ENCODE measurements at places on chromosomes 2 and 18. TPM values are rescaled to one million over a fixed set of nuclear protein-coding genes. Genes with fewer than 3 reads are reported as not detected.
A peak's percentile ranks its signal among the peaks of the same experiment; 100 is the strongest.

- H3K27ac ChIP-seq, result no peak overlapping the region
- no peak overlapping the region for H3K4me3 ChIP-seq
- H3K27me3 ChIP-seq, result no peaks in the 10 kb centered on the region
- DNase-seq, result no peak
Measured at GRCh38 chr18:23094411-23095190, 40.7 kb upstream of the CABLES1 start.

DNA sequence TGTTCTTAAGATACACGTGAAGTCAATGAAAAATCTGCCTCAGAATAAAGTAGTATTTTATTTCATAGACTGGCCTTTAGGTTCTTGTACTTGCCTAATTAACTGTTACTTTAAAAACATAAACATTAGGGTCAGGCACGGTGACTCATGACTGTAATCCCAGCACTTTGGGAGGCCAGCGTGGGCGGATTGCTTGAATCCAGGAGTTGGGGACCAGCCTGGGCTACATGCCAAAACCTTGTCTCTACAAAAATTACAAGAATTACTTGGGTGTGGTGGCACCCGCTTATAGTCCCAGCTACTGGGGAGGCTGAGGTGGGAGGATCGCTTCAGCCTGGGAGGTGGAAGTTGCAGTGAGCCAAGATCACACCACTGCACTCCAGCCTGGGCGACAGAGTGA, 16.0 kb upstream of the SNORC start:
- peak; percentile 63 for DNase-seq
- peaks cover 37% of the 10 kb centered on the region for H3K4me1 ChIP-seq
- peak overlapping the region; percentile 60 for H3K27ac ChIP-seq
- no peak overlapping the region for H3K4me3 ChIP-seq

DNA sequence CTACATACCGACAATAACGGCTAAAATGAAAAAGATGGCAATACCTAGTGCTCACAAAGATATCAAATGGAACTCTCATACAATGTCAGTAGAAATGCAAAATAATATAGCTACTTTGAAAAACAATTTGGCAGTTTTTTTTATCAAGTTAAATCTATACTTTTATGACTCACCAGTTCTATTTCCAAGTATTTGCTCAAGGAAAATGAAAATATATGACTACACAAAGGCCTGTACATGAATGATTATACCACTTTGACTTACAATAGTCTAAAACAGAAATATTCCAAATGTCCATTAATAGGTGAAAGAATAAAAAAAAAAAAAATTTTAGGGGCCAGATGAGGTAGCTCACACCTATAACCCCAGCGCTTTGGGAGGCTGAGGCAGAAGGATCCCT, 219.8 kb downstream of the ZRANB3 start:
- no peak overlapping the region for H3K27ac ChIP-seq
- no peak for DNase-seq
- H3K4me3 ChIP-seq, result no peak overlapping the region

DNA sequence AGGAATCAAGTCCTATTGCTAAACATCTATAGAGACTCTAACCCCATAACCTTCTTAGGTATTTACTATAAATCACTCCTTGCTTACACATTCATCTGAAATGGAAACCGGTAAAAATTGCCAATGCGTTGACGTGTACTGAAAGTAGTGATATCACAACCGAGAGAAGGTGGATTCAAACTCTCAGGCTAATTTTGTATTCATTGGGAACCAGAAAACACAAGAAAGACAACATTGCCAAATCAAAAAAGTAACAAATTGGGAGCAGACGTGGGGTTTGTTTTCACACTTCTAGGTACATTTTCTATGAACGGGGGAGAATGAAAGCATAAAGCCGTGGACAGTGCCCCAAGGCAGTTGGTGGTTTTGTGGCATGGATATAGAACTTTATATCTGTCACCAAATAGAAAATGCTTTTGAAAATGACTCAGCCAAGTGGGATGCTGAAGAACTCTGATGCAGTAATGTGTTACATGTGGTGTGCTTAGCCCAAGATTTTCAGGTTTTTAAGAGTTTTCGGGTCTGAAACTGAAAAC, 155.1 kb upstream of the RASGRP3 start:
- H3K27me3 ChIP-seq, result no peaks in the 10 kb centered on the region
- H3K4me3 ChIP-seq, result no peak overlapping the region
- no peak for DNase-seq
- H3K27ac ChIP-seq, result no peak overlapping the region

- no peak overlapping the region for H3K27ac ChIP-seq
- H3K4me3 ChIP-seq, result no peak overlapping the region
- H3K4me1 ChIP-seq, result peaks cover 14% of the 10 kb centered on the region
- H3K36me3 ChIP-seq, result no peaks in the 10 kb centered on the region
- no peaks in the 10 kb centered on the region for H3K27me3 ChIP-seq
Measured at GRCh38 chr2:54755641-54756326, 32.3 kb downstream of the EML6 start.

GRCh38 chr2:28327956-28328922, 64.4 kb upstream of the FOSL2 start:
- no peaks in the 10 kb centered on the region for H3K4me1 ChIP-seq
- no peak overlapping the region for H3K4me3 ChIP-seq
- no peak overlapping the region for H3K27ac ChIP-seq
- no peak for DNase-seq
- H3K27me3 ChIP-seq, result no peaks in the 10 kb centered on the region

DNA sequence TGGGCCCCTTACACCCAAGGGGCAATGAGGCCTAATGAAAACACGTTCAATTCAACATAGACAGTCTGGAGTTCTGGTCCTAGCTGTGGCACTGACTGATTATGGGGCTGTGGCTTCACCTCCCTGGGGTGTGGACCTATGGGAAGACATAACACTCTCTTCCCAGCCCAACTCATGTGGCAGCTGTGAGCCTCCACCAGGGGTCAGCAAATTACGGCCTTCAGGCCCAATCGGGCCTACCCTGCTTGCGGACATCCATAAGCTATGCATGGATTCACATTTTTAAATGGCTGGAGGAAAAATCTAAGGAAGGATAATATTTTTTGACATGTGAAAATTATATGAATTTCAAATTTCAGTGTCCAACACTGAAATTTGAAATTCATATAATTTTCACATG, 101.3 kb downstream of the LOXHD1 start:
- H3K4me1 ChIP-seq, result no peaks in the 10 kb centered on the region
- H3K27ac ChIP-seq, result no peak overlapping the region
- no peaks in the 10 kb centered on the region for H3K36me3 ChIP-seq
- no peak overlapping the region for H3K4me3 ChIP-seq

DNA sequence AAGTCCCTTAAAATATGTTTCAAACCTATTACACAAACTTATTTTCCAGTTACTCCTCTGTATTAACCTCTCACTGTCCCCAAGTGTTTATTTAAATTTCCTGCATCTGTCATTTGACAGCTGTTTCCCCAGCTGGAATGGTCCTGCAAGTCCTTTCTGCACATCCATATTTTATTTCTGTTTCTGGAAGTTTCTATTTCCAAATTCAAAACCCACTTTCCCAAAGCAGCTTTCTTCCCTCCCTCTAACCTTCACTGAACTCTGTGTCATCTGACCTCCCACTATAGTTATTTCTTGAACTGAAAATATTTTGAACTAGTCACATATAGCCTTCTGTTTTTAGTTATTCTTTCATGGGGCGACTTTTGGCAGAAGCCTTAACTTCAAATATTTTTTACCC, 459.4 kb upstream of the MC4R start:
- H3K36me3 ChIP-seq, result no peaks in the 10 kb centered on the region
- no peaks in the 10 kb centered on the region for H3K4me1 ChIP-seq
- no peak overlapping the region for H3K27ac ChIP-seq
- DNase-seq, result no peak

The VWA3B gene
- not detected for total RNA-seq

The SLC30A3 gene
- 0.24 TPM for total RNA-seq

The ACKR3 gene
- total RNA-seq, result 9.5 TPM

Data from Calu3 (cell line).